Lung (tissue), 17 donors: ENCODE measurements at places on chromosomes 16 and 17. TPM values are rescaled to one million over a fixed set of nuclear protein-coding genes. Genes with fewer than 3 reads are reported as not detected.

VAT1L gene
- 0.37 TPM for total RNA-seq

- DNase-seq, result no peak
- no peaks in the 10 kb centered on the region for H3K36me3 ChIP-seq
- H3K4me3 ChIP-seq, result no peak overlapping the region
- no peak overlapping the region for H3K27ac ChIP-seq
Observed at GRCh38 chr17:14091367-14091766, 22.1 kb downstream of the COX10 start.

DNAAF8 gene
- total RNA-seq, result 11.3 TPM

DNA sequence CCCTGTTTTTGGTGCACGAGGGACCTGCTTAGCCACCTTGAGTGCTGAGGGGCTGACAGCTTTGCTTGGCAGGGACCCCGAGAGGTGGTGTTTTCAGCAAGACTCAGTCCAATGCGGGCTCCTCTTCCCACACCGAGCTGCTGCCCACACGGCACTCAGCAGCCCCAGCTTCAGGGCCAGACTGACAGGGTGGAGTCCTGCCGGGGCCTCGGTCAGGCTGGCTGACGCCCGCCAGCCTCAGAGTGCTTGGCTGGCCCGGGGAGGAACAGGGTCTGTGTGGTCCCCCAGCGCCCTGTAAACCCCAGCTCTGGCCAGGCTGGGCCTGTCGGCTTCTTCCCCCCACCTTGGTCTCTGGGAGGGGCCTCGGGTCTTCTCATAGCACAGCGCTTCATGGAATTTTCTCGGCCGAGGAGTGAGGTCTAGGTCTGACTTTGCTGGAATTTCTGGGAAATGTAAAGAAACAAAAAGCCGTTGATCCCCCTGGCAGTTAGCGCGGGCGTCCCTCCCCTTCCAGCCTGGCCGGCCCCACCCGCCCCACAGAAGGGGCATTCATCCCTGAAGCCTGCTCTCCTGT is 2.6 kb downstream of the SOX8 start:
- no peak for DNase-seq
- H3K27ac ChIP-seq, result no peak overlapping the region
- H3K4me1 ChIP-seq, result peaks cover 21% of the 10 kb centered on the region
- no peaks in the 10 kb centered on the region for H3K36me3 ChIP-seq
- H3K27me3 ChIP-seq, result peaks cover 8% of the 10 kb centered on the region

GRCh38 chr16:23597003-23597756 is 1.1 kb upstream of the NDUFAB1 start:
- DNase-seq, result no peak
- no peaks in the 10 kb centered on the region for H3K4me1 ChIP-seq
- peaks cover 9% of the 10 kb centered on the region for H3K36me3 ChIP-seq
- H3K27me3 ChIP-seq, result no peaks in the 10 kb centered on the region
- no peak overlapping the region for H3K4me3 ChIP-seq
- no peak overlapping the region for H3K27ac ChIP-seq

DPEP2NB gene
- not detected for total RNA-seq

C16orf46 gene
- total RNA-seq, result 1.7 TPM

DNA sequence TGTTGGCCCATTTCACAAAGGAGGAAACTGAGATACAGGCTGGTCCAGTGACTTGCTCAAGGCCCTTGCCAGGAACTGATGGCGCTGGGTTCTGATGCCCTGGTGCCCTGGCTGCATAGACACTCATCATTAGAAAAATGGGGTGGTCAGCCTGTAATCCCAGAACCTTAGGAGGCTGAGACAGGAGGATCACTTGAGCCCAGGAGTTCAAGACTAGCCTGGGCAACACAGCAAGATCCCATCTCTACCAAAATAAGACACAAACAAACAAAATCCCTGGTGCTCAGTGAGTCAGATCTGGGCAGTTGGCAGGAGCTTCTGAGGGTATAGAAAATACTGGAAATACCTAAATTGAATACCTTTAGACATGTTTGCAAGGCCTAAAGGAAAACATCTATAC is 41.1 kb upstream of the KIFC3 start:
- H3K4me3 ChIP-seq, result no peak overlapping the region
- H3K36me3 ChIP-seq, result no peaks in the 10 kb centered on the region
- no peaks in the 10 kb centered on the region for H3K4me1 ChIP-seq
- H3K27ac ChIP-seq, result no peak overlapping the region
- H3K27me3 ChIP-seq, result no peaks in the 10 kb centered on the region

GRCh38 chr17:951325-952132 is 28.0 kb downstream of the NXN start:
- no peak overlapping the region for H3K4me3 ChIP-seq
- H3K36me3 ChIP-seq, result peaks cover 3% of the 10 kb centered on the region
- DNase-seq, result peak; percentile 59
- no peaks in the 10 kb centered on the region for H3K27me3 ChIP-seq
